Adrenal gland (tissue), 19 donors: ENCODE measurements at places on chromosomes 11 and 22.
A peak's percentile ranks its signal among the peaks of the same experiment; 100 is the strongest.

GRCh38 chr11:69682221-69682620 lies 7.1 kb upstream of the LTO1 start:
- DNase-seq, result no peak

DNA sequence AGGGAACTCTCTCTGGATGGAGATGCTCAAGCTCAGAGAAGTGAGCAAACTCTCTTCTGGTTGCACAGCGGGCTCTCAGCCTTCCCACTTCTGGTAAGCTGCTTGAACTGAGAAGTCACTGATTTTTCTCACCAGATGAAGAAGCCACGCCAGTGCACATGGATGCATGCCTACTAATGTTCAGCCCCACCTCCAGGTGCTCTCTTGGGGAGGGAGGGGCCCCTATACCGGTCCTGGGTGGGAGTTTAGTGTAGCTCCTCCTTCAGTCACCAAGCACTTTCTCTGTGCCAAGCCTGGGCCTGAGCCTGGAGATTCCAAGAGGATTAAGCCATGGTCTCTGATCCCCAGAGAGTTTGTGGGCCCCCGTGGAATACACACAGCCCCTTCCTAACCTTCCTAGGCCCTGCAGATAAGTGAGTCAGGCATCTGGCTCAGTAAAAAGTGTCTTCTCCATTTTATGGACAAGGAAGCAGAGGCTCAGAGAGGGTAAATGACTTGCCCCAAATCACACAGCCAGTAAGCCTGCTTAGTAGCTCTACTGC lies 142.2 kb downstream of the ST3GAL4 start:
- no peak for DNase-seq

GRCh38 chr22:17348464-17349103 lies 20.7 kb upstream of the CECR2 start:
- no peak for DNase-seq

DNA sequence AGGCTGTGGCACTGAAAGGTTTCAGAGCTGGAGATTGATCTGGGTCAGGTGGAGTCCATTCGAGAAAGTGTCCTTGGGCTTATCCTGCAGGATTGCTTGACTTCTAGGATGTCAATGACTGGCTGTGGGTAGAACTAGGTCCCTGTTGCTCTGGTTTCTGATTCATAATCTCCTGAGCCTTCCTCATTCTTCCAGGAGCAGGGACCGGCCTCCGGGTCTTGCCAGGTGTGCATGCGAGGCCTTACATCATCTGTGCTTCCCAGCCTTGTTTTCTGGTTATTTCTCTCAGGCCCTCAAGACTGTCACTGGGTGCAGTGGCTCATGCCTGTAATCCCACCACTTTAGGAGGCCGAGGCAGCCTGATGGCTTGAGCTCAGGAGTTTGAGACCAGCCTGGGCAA lies 33.3 kb upstream of the SORL1-AS1 start:
- DNase-seq, result no peak

GRCh38 chr22:27962268-27963044 lies 43.4 kb upstream of the PITPNB start:
- DNase-seq, result no peak

GRCh38 chr22:38868886-38869381 lies 3.1 kb downstream of the CBX6 start:
- DNase-seq, result peak; percentile 86

DNA sequence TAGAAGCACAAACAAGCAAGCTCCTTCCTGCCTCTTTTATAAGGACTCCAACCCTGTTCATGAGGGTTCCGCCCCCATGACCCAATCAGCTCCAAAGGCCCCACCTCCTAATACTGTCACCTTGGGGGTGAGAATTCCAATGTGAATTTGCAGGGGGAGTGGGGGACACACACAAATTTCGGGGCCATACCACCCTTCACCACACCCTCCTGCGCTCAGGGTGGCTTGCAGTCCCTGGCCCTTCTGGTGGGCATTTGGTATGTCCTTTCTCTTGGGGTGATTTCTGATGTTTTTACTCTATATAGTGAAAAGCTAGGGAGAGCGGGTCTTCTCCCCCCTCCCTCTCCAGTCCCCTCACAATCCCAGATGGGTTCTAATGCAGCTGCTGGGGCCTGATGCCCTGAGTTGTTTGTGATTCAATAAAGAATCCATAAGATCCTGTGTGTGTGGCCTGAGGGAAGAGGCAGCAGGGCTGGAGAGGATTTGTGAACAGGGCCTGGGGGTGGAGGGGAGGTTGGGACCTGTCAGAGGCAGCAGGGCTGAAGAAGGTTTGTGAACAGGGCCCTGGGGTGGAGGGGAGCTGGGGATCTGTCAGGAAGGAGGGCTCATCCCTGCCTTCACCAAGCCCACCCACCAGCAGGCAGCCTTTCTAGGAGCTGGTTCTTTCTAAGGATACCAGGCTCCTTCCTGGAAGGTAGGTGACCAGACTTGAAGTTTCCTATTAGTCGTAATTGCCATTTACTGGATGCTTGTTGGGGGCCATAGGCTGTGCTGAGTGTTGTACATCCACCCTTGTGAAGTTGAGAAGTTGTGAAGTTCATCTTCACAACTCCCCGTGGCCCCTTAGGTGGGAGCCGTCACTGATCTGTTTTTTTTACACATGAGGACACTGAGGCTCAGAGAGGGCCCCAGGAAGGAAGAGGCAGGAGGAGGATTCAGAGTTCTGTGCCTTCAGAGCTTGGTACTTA lies 7.9 kb downstream of the SLC35C1 start:
- no peak for DNase-seq

DNA sequence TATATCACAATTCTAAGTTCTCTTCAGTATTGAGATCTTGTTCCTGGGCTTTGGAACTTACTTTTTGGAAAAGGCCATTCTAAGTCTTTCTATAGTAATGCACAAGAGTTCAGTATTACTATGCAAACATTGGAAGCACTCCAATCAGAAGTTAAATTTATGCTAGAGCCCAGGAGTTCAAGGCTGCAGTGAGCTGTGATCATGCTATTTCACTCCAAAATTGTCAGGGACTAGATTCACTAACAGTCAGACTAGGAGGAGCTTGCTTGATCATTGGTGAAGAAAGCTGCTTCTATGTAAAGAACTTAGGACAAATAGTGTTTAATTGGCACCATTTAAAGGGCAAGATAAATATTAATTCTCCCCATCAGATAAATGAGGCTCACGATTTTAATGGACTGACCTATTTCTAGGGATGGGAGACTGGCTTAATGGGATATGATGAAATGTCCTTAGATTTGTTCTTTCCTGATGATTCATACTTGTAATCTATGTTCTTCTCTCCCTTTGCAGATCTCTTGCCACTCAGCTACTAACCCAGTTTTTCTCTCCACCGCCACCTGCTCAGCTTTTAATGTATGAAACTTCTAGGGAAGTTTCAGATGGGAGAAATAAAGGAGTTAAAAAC lies 32.6 kb upstream of the TMEM123 start:
- no peak for DNase-seq

- no peak for DNase-seq
These were observed 229.9 kb upstream of the PITPNB start for GRCh38 chr22:28148816-28149465.

DNA sequence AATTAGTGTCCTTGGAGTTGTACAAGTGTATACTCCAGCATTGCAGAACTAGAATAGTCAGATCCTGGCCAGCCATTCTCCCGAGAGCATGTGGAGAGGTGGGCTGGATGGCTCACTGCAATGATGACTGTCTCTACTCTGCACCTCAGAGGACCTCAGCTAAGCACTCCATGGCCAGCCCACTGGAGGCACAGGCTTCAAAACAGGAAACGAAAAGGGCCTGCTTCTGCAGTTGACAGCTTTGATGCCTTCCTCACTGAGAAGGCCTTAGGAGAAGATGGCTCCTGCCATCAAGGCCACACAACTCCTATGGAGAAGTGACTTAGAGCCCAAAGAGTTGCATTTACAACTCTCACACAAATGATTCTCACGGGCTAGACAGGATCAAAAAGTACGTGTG lies 9.1 kb downstream of the POLD4 start:
- no peak for DNase-seq

- no peak for DNase-seq
These were observed 271.4 kb downstream of the ETS1 start for GRCh38 chr11:128315933-128316332.

DNA sequence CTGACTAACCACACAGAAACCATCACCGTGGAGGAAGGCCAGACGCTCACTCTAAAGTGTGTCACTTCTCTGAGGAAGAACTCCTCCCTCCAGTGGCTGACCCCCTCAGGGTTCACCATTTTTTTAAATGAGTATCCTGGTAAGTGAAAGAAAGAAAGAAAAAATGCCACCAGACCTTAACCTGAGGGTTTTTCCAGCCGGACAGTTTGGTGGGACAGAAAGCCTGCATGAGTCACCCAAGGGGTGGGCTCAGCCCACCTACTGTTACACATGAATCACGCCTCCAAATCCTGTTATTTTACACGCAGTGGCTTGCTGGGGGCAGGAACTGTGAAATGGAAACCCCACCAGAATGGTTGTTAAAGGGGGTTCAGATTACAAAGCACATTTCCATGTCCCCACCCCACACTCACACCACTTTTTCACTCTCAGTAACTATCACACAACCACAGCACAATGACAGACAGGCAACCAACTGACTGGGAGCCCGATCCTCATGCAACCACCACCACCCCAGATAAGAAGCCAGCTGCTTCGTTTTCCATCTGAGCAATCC lies 11.9 kb downstream of the CRTAM start:
- DNase-seq, result no peak

DNA sequence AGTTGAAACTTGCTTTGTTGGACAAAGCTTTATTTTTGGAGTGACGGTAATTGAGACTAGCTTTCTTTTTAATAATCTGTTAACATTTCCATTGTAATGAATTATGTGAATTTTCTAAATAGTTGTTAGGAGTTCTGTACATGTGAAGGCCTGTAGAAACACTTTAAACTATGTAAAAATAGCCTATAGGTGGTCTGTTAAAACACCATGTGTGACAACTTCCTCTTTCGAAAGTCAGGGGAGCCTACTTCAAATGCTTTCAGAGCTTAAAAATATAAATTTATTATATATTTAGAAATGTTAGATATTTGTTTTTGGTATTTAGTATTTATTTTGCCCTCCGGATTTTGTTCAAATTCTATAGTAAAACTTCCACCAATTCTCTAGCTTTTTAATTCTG lies 28.7 kb downstream of the DDIAS start:
- no peak for DNase-seq

GRCh38 chr22:45239681-45240051 lies 1.0 kb downstream of the KIAA0930 start:
- no peak for DNase-seq

DNA sequence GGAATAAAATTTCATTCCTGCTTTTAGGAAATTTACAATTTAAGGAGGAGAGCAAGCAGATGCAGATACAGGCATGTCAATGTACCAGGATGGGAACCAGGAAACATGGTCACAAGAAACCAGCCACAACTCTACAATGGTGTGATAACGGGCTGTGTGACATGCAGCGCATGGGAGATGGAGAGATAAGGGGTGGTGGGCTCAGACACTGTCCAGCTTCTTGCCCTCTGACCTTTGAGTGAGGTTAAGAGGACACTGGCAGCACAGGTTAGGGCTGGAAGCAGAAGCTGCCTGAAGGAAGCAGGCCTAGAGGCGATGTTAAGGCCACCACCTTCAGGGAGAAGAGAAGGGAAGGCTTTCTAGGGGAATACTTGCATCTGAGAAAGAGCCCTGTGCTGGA lies 2.3 kb upstream of the SORL1-AS1 start:
- no peak for DNase-seq

- DNase-seq, result no peak
These were observed 99.6 kb downstream of the CSNK2A3 start for GRCh38 chr11:11253497-11253896.

DNA sequence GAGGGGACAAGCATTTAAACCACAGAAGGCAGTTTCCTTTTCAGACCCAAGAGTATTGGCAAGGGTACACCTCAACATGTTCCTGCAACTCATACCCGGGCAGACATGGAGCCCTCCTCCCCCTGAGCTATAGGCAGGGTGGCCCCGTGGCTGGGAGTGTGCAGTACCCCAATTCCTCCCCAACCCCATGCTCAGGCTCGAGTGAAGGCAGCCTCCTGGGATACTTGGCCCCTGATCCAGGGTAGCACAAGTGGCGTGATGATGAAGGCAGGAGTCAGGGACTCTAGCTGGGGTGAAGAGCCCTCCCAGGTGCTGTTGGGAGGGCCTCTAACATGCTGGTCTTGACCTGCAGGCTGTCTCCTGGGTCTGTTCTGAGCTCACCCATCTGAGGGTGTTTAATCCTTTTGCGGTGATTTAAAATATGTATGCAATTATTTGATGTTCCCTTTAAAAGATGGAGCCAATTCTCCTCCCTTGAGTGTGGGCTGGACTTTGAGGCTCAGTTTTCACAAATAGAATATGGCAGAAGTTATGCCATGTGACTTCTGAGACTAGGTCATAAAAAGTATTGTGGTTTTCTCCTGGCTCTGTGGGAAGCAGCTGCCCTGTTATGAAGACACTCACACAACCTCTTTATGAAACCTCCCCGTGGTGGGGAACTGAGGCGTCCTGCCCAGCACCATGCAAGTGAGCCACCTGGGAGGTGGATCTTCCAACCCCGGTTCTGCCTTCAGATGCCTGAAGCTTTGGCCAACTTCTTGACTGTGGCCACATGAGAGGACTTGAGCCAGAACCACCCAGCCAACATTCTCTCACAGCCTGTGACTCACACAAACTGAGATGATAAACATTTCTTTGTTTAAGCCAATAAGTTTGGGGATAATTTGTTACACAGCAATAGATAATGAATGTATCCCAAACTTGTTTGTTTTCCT lies 54.7 kb upstream of the NECTIN1 start:
- DNase-seq, result no peak

GRCh38 chr11:100872951-100873740 lies 186.1 kb downstream of the ARHGAP42 start:
- no peak for DNase-seq

DNA sequence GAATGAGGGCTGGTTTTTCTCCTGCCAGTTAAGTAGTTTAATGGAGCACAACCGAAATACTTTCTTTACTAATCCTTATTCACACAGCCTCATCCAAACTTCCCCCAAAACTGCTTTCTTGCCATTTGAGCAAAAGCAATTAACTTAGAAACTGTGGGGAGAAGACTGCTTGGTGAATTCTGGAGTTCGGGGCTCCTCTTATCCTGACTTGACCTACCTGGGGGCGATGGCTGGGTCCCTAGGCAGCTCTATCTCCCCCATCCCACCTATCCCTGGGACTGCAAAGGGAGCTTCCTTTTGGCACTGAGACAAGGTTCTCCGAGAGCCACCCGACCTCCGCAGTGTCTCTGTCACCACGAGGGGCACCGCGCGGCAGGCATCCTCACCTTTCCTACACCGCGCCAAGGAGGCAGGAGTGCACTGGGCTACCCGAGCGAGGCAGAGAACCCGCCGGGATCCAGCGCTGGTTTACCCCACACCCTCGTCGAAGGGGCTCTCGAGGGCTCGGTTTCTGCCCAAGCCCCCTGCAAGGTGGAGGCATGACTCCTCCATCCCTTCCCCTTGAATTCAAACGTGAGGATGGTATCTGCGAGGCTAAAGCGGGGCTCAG lies 759 bp downstream of the DESI1 start:
- DNase-seq, result peak; percentile 60

DNA sequence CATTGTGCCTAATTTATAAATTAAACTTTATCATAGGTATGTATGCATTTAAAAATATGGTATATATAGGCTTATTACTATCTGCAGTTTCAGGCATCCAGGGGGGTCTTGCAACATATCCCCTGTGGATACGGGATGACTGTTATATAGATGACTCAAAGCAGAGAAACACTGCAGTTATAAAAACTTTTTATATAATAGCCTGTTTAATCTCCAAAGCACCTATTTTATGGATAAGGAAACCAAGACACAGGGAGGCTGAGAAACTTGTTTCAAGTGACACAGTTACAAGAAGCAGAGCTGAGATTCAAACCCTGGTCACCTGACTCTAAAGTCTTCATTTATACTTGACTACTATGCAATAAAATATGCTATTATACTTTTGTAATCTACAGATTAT lies 897.7 kb downstream of the KCNA4 start:
- DNase-seq, result no peak
